T-helper 2 cell (primary cell): ENCODE measurements at places on chromosomes 12 and 14.

DNA sequence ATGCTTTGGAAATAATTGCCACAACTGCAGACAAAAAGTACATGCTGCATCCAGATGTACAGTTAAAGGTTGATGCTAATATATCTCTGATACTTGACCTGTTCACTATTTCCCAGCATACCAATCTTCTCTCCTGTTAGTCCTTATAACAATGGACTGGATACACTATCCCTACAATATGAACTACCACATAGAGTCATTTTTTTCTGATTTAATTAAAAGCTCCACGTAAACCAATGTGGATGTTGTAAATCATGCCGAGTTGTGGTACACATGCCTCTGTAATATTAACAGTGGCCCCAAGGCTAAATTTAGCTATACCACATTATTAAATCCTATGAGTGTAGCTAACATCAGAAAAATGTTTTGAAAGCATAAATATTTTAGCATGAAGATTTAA, 469.1 kb upstream of the RPL10L start:
- DNase-seq, result no peak

DNA sequence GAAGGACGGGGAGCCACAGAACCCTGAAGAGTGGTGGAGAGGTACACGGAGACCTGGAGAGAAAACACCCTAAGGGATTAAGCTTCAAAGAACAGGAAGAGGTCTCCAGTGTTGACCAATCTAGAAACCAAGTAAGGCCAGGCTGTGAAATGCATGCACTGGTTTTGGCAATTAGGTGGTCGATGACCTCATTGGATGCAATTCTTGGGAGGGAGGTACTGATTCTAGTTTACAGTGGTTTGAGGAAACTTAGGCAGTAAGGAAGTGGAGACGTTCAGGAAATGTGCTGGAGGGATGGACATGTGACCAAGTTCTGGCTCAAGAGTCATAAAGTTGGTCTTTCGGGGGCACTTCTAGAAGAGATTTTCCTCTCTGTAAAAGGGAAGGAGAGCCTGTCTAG, 91.3 kb upstream of the CEP83 start:
- no peak for DNase-seq

DNA sequence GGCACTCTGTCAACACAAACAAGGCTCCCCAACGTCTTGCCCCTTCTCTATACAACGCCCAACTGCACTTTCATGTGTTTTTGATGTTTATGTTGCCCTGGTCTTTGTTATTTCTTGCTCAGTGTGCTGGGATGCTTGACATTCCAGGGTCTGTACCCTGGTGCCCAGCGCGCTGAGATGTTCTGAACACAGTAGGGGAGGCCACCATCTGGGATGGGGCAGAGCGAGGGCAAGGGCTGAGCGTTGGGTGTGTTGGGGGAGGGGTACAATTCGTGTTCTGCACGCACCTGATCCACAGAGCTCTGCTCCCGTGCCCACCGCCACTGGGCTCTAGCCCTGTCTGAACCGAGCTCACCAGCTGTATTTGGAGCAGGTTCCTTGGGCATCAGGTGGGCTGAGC, 52.9 kb downstream of the ISCA2 start:
- DNase-seq, result no peak

DNA sequence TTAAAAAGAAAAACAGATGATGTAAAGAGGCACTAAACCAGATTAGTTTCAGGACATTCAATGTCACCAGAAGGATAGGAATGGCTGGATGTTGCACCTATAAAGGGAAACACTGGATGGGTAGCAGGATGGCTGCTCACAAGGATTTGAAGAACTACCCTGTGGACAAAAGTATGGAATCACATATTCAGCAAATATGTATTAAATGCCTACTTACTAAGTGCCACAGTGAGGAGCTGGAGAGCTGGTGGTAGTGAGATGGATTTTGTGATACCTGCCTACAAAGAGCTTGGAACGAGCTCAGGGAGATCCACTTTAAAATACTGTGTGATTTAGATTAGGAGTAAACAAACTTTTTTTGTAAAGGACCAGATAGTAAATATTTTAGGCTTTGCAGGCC, 316.2 kb downstream of the PAWR start:
- no peak for DNase-seq

GRCh38 chr14:88507208-88507607, 47.6 kb downstream of the PTPN21 start:
- DNase-seq, result no peak

DNA sequence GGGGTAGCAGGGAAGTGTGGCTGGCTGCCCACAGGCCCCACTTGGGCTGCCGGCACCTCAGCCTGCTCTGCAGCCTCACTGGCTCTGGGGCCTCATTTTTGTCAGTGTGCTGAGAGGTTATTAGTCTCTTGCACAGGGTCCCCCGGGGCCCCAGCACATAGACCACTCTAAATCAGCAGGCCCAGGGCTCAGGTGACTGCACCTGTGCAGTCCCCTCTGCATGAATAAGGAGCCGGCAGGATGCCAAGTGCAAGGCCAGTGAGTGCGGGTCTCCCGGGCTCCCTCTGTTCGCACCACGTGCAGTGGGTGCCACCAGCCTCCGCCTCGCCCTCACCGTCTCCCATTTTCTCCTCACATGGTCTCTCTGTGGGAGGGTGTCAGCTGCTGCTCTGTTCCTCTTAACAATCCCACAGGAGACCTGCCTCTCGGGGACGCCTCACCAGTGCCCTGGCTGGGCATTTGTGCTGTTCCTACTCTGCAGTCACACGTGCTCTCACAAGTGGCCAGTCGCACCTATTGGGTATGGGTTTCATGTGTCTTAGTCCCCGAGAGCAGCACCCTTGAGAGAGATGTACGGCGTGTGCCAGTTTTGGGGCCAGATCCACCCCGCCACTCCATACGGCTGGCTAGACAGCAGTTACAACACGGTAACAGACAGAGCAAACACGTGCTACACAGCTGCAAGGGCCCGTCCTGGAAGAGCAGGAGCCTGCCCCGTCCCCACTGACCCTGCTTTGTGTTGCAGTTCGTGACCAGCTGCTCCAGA, 40.4 kb downstream of the MMAB start:
- no peak for DNase-seq

DNA sequence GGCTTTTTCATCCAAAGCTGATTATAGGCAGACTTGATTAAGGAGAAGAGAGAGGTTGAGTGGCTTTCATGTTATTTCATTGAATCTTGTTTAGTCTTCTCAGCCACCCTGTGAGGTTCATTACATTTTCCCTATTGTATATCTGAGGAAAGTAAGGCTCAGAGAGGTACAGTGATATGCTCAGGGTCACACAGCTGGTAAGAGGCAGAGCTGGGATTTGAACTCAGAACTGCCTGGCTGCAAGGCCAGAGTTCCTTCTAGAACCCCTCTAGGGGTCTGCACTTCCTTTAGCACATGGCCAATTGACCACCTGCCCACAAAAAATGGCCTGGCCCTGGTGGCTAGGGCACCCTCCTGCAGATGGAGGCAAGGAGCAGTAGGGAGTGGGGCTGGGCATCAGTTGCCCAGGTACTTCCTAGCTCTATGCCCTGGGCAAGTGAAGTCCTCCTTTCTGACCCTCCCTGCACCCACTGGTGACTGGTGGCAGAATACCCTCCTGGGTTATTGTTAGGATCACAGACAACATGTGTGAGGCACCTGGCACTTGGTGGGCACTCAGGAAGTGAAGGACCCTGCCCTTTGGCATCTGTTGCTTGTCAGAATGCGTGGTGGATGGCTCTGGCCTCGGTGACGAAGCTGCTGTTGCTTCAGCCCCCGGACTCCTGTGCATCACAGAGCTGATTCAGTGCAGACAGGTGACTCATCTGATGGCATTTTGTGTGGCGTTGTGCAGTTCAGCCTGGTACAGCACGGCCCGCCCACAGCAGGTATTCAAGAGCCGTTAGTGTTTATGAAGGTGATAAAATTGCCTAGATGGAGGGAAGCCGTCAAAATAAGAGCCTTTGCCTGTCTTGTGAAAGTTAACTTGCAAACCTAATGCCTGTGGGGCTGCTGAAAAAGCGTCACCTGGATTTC, 115.8 kb downstream of the SLC25A47 start:
- no peak for DNase-seq

DNA sequence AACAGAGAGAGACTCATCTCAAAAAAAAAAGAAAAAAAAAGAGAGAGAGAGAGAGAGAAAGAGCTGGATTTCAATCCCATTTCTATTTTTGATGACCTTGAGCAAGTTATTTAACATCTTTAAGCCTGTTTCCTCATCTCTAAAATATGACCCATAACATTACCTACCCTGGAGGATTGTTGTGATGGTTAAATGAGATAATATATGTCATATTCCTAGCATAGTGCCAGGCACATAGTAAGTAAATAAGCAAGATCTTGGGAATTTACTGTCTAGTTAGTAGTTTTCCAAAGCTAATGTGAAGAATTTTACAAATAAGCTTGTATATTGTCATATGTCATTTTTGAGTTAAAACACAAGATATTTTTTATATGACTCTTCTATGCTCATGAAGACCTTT, 236.5 kb downstream of the PHLDA1 start:
- DNase-seq, result no peak

DNA sequence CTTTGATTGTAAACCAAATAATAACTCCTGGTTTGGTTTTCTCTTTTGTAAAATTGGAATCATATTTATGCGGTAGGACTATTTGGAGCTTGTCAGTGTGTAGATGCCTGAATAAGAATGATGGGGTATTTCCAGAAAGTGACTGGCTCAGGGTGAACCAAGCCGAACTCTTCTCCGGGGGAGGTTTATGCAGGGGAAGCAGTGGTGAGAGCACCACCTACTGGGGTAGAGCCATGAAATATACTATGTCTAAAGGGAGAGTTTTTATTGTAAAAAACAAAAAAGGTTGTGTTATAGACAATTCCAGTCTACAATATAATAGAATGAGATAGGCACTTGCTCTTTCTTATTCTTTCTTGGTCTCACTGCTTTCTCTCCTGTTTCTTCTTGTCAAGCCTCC, 222.9 kb upstream of the SLC16A7 start:
- DNase-seq, result no peak

DNA sequence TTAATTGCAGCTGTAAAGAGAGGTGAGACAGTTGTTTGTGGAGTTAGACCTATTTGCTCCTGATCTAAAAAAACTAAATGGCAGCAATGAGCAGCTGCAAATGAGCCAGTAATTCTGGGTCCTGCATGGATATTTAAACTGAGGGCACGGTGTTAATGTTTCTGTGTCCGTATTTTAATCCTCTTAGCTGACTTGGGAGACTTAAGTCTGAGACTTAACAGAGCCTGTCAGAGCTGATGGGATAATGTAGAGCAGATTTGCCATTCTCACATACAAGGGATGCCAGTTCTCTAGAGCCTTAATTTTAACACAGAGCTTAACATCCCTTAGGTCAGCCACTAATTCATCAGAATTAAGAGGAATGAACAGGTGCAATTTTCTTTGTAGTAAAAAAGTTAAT, 178.6 kb upstream of the PDE3A start:
- DNase-seq, result no peak

GRCh38 chr14:67577181-67577808, 22.8 kb downstream of the PIGH start:
- DNase-seq, result no peak

DNA sequence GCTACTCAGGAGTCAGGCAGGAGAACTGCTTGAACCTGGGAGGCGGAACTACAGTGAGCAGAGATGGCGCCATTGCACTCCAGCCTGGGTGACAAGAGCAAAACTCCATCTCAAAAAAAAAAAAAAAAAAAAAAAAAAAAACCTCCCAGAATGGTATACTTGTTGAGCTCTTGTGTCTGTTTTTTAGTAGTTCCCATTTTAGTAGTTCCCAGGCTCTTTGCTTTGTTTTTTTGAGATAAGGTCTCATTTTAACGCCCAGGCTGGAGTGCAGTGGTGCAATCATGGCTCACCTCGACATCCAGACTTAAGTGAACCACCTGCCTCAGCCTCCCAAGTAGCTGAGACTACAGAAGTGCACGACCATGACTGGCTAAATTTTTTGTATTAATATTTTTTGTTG, 13.4 kb downstream of the ATXN2 start:
- no peak for DNase-seq

DNA sequence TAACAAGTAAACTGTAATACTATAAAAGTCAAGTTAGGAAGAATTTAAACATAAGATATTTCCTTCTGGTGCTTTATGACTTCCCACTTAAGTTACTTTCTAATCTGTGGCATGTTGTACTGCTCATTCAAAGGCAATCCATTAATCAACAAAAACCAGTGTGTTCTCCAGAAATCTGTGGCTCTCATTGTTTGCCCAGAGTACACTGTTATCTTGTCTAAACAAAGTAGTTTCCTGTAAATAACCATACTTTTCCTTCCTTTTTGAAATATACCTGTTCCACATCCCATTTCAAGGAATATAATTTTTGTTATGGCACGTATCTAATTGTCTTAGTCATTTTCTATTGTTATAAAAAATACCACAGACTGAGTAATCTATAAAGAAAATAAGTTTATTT, 184.1 kb downstream of the CCER1 start:
- no peak for DNase-seq

DNA sequence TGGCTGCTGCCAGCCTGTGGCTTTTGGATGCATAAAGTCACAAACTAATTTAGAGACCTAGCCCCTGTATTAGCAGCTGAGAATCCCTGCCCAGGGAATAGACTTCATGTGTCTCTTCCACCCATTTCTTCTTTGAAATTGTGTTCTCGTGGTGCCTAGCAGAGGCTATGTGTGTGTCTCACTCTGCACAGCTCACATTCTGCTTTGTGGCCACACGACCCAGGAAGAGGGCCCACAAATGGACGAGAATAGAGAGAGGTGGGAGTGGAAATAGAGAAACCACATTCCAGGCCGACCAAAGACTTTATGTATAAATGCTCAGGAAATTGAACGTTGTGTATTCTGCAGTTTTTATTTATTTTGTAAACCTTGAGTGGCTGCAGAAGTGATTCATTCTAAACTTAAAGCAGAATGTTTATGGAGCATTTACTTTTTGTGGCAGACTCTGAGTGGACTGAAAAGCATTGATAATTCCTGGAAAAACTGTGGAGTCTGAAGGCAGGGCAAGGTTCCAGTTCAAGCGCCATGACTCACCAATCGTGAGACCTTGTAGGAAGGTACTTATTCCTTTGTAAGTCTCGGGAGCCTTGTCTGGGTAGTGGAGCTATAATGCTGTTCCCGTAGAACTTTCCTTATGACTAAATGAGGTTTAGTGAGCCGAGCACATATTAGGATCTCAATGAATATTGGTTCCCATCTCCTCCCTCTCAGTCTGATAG, 9.1 kb downstream of the B4GALNT3 start:
- DNase-seq, result no peak

DNA sequence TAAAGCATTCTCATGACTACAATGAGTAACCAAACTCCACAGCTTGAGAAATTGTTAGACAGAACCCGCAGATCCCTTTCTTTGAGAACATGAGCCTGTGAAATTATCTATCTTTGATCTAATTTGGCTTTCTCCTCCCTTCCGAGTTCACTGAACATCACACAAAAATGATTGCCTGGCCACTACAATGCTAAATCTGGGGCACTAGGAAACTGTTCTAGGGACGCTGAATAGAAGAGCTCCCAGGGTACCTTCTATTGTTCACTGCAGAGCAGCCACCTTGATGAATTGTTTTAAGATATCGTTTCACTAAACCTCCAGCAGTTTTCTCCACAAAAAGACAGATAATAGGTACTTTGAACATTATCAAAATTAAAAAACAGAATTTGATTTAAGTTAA, 47.5 kb downstream of the SINHCAF start:
- DNase-seq, result no peak

GRCh38 chr12:90235642-90236041, 527.0 kb upstream of the ATP2B1 start:
- DNase-seq, result no peak
